ENCODE measurements at places on chromosomes 2 and 18. TPM values are rescaled to one million over a fixed set of nuclear protein-coding genes. Genes with fewer than 3 reads are reported as not detected.

- DNase-seq, result no peak
- no peak overlapping the region for H3K4me3 ChIP-seq
Measured at GRCh38 chr2:15212249-15212648, 348.9 kb downstream of the NBAS start.

- H3K4me3 ChIP-seq, result no peak overlapping the region
- no peaks in the 10 kb centered on the region for H3K4me1 ChIP-seq
- H3K27me3 ChIP-seq, result peaks cover 14% of the 10 kb centered on the region
- no peaks in the 10 kb centered on the region for H3K36me3 ChIP-seq
- H3K27ac ChIP-seq, result no peak overlapping the region
- DNase-seq, result peak; percentile 21
Measured at GRCh38 chr18:37537868-37538525, 27.6 kb downstream of the CELF4 start.

- no peak for DNase-seq
- no peak overlapping the region for H3K27ac ChIP-seq
- H3K27me3 ChIP-seq, result no peaks in the 10 kb centered on the region
- H3K4me1 ChIP-seq, result no peaks in the 10 kb centered on the region
Measured at GRCh38 chr2:148303161-148303560, 282.3 kb downstream of the MBD5 start.

DNA sequence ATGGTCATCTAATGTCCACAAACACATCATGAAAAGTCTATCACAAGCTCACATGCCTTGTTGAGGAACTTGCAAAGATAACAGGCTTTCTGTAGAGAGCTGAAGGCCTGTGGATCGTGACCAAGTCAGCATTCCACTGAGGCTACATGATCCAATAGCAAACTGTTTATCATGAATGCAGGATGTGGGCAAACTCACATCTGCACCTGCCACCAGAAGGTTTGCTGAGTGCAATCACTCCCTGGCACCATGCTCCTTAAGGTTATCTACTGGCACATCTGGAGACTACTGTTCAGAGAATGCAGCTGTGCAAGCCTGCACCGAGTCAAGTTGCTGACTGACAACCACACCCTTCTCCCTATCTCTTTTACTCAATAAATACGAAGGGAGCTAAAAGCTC, 67.3 kb upstream of the ACAA2 start:
- no peaks in the 10 kb centered on the region for H3K36me3 ChIP-seq
- H3K4me3 ChIP-seq, result no peak overlapping the region
- H3K27me3 ChIP-seq, result peaks cover 23% of the 10 kb centered on the region

- H3K36me3 ChIP-seq, result no peaks in the 10 kb centered on the region
- no peak overlapping the region for H3K4me3 ChIP-seq
- no peaks in the 10 kb centered on the region for H3K4me1 ChIP-seq
Measured at GRCh38 chr18:58337686-58338085, 291.2 kb downstream of the ALPK2 start.

- no peak overlapping the region for H3K4me3 ChIP-seq
- H3K27me3 ChIP-seq, result no peaks in the 10 kb centered on the region
- H3K4me1 ChIP-seq, result peaks cover 6% of the 10 kb centered on the region
- H3K27ac ChIP-seq, result no peak overlapping the region
- DNase-seq, result no peak
- peaks cover 60% of the 10 kb centered on the region for H3K36me3 ChIP-seq
Measured at GRCh38 chr2:11805024-11805423, 58.6 kb downstream of the LPIN1 start.

DNA sequence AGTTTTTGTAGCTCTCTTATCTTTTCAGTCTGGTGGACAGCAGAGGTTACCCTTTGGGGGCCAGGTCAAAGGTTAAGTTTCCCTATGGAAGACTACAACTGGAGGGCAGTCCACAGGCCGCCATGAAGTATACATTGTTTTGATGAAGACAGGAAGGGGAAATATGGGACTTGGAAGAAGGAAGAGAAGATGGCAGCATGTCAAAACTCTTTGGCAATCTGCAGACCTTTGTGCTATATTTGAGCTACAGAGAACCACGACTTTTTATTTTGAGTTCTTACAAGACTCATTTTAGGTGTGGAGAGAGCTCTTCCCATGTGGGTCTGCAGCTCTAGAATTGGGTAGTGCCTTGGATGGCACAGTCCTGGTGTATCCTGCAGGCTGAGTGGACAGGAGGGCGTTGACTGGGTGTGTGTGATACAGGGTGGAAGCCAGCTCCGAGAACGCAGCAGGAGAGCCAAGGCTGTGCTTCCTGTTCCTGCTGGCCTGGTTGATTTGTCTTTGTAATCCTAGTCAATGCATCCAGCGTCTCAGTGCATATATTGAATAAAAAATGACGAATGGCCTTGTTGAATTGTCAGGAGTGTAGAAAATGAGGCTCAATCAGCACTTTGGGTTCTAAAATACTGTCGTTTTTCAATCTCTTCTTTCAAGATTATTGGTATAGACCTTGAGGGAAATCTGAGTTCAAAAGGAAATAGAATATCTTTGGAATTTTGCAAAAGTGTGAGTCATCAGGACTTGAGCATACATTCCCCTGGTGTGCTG, 11.5 kb downstream of the ITGA6 start:
- no peak overlapping the region for H3K4me3 ChIP-seq
- H3K27ac ChIP-seq, result no peak overlapping the region
- no peak for DNase-seq

DNA sequence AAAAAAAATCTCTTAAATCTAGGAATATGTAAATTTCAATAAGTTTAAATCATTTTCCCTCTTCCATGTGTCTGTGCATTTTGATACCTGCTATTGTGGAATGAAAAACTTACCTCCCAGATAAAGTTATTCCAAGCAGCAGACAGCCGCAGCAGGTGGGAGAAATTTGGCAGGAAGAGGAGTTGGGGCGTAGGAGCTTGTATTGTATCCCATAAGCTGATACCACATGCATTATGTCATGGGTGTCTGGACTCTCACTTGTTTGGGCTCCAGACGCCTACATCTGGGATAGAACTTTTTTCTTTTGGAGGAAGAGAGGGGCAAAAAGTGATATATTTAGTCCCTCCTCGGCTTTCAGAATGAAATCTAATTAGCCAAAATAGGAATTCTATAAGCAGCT, 59.3 kb upstream of the TCF4 start:
- no peak overlapping the region for H3K4me3 ChIP-seq
- no peak overlapping the region for H3K27ac ChIP-seq
- no peaks in the 10 kb centered on the region for H3K36me3 ChIP-seq
- H3K4me1 ChIP-seq, result no peaks in the 10 kb centered on the region

GRCh38 chr18:49690312-49690711, 123.0 kb downstream of the ACAA2 start:
- DNase-seq, result no peak
- H3K4me1 ChIP-seq, result peaks cover 7% of the 10 kb centered on the region
- no peak overlapping the region for H3K27ac ChIP-seq
- H3K36me3 ChIP-seq, result no peaks in the 10 kb centered on the region

- H3K4me3 ChIP-seq, result no peak overlapping the region
- no peak for DNase-seq
- H3K36me3 ChIP-seq, result peaks cover 7% of the 10 kb centered on the region
- no peaks in the 10 kb centered on the region for H3K27me3 ChIP-seq
- no peak overlapping the region for H3K27ac ChIP-seq
Measured at GRCh38 chr2:239053801-239054503, 206.1 kb downstream of the TWIST2 start.

GRCh38 chr18:51655327-51655698, 457.8 kb upstream of the MEX3C start:
- H3K4me3 ChIP-seq, result no peak overlapping the region
- no peak for DNase-seq
- H3K27me3 ChIP-seq, result peaks cover 2% of the 10 kb centered on the region
- no peaks in the 10 kb centered on the region for H3K36me3 ChIP-seq

- H3K4me3 ChIP-seq, result no peak overlapping the region
- H3K4me1 ChIP-seq, result no peaks in the 10 kb centered on the region
- no peak for DNase-seq
- no peaks in the 10 kb centered on the region for H3K36me3 ChIP-seq
Measured at GRCh38 chr2:78353168-78353567, 672.3 kb upstream of the REG3G start.

DNA sequence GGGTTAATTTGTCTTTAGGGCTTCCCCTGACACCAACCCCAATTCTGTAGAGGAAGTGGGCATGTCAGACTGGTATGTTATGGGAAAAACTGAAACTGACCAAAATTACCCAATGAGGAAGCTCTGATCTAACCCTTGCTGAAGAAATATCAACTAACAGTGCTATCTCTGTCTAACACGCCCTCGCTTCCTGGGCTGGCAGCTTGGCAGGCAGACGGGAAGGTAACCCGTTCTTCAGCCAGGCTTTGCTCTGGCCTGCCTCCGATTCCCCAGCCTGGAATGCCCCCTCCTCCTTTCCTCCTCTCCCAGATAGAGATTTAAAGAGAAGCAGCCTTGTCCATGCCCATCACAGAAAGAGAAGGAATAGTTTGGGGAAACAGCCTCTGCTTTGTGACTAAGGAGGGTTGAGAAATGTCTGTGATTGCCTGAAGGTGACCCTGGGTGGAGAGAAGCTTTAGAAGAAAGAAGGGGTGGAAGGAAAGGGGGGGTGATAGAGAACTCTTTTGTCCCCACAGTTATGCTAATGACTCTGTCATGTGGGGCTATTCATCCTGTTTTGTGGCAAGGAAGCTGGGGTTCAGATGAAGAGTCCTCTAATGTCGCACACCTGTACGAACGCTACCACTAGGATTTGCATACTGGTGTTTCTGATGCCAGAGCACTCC, 15.4 kb downstream of the HK2 start:
- peaks cover 75% of the 10 kb centered on the region for H3K4me1 ChIP-seq
- H3K27ac ChIP-seq, result peak overlapping the region; percentile 86
- peaks cover 10% of the 10 kb centered on the region for H3K36me3 ChIP-seq
- peak overlapping the region; percentile 55 for H3K4me3 ChIP-seq
- DNase-seq, result no peak
- no peaks in the 10 kb centered on the region for H3K27me3 ChIP-seq

DNA sequence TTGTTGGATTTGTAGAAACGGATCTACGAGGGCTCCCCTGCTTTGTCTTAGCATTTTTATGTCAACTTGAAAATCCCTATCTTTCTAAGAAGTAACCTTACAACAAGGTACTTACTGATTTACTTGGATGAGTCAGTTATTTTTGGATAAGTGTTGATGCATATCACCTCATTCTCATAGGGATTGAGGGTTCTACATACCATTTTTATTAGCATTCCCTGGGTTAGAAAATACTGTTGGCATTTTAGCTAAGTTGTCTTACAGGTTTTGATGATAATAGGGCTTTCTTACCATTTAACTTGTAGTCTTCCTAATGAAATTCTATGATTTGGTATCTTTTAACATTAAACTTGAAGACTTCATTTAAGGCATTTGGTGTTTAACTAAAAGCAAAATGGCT, 125.2 kb downstream of the UBE2E3 start:
- DNase-seq, result no peak
- no peak overlapping the region for H3K4me3 ChIP-seq
- H3K36me3 ChIP-seq, result peaks cover 15% of the 10 kb centered on the region
- H3K27ac ChIP-seq, result peak overlapping the region; percentile 96
- no peaks in the 10 kb centered on the region for H3K27me3 ChIP-seq

GRCh38 chr2:9782197-9782719, 61.0 kb upstream of the TAF1B start:
- DNase-seq, result peak; percentile 76
- no peaks in the 10 kb centered on the region for H3K27me3 ChIP-seq
- peaks cover 66% of the 10 kb centered on the region for H3K4me1 ChIP-seq
- H3K4me3 ChIP-seq, result peak overlapping the region; percentile 66

GRCh38 chr2:165777522-165778186, 16.4 kb downstream of the GALNT3 start:
- H3K27me3 ChIP-seq, result no peaks in the 10 kb centered on the region
- no peak overlapping the region for H3K27ac ChIP-seq
- DNase-seq, result no peak
- H3K4me1 ChIP-seq, result peaks cover 25% of the 10 kb centered on the region

GRCh38 chr2:187542123-187542522, 12.1 kb downstream of the TFPI start:
- no peaks in the 10 kb centered on the region for H3K36me3 ChIP-seq
- peaks cover 6% of the 10 kb centered on the region for H3K27me3 ChIP-seq
- no peak overlapping the region for H3K27ac ChIP-seq
- H3K4me1 ChIP-seq, result no peaks in the 10 kb centered on the region
- DNase-seq, result no peak

- H3K4me1 ChIP-seq, result no peaks in the 10 kb centered on the region
- no peak for DNase-seq
- no peak overlapping the region for H3K27ac ChIP-seq
- H3K27me3 ChIP-seq, result no peaks in the 10 kb centered on the region
- no peak overlapping the region for H3K4me3 ChIP-seq
- H3K36me3 ChIP-seq, result no peaks in the 10 kb centered on the region
Measured at GRCh38 chr2:168626096-168626495, 170.0 kb downstream of the CERS6 start.

DNA sequence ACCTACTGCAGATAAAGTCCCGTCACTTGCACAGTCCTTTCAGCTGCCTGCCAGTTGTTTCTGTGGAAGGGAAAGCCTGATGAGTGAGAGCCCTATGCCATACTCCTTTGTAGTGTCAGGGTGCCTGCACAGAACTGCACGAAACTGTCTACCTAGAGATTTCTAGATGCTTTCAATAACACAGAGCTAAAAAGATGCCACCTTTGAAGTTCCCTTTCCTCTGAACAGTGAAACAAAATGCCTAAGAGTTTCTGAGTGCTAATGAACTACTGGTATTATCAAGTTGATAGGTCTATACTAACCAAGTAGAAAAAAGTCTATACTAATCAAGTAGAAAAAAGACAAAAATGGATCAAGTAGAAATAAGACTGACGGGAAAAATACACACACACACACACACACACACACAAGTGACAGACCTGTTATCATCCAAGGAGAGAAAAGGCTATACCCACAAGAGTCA, 79.0 kb downstream of the TLK1 start:
- no peaks in the 10 kb centered on the region for H3K27me3 ChIP-seq
- no peak for DNase-seq
- H3K27ac ChIP-seq, result peak overlapping the region; percentile 10
- H3K4me1 ChIP-seq, result peaks cover 50% of the 10 kb centered on the region
- no peak overlapping the region for H3K4me3 ChIP-seq
- peaks cover 37% of the 10 kb centered on the region for H3K36me3 ChIP-seq

GRCh38 chr2:40127890-40128557, 323.9 kb downstream of the SLC8A1 start:
- H3K27ac ChIP-seq, result no peak overlapping the region
- H3K27me3 ChIP-seq, result no peaks in the 10 kb centered on the region
- peaks cover 10% of the 10 kb centered on the region for H3K4me1 ChIP-seq
- H3K4me3 ChIP-seq, result no peak overlapping the region
- DNase-seq, result no peak
- no peaks in the 10 kb centered on the region for H3K36me3 ChIP-seq

DNA sequence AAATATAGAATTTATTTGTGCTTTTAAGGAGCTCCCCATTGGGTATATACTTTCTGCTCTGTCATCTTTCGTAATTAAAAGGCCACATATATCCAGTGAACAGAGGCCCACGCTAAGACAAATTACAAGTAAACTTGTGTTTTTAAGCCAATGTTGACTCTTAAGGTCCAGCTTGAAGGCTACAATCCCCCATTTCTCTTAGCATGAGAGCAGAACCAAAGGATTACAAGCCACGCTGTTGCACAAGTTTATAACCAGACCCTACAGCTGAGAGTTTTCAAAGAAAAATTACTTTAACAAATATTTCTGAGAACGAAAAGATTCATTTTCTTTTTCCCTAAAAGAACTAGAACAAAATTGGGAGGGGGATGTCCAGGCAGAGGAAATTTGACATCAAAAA, 471.0 kb downstream of the TXNL1 start:
- DNase-seq, result no peak
- H3K4me3 ChIP-seq, result no peak overlapping the region
- H3K27me3 ChIP-seq, result no peaks in the 10 kb centered on the region
- H3K4me1 ChIP-seq, result no peaks in the 10 kb centered on the region
- H3K27ac ChIP-seq, result no peak overlapping the region

The KLF7 gene
- total RNA-seq, result 16.5 TPM

The PCBP1 gene
- 427 TPM for total RNA-seq

The MSTN gene
- not detected for total RNA-seq

The UGT1A8 gene
- not detected for total RNA-seq

The ORC4 gene
- 34.2 TPM for total RNA-seq

The SAG gene
- 0.32 TPM for total RNA-seq

The PLEKHM3 gene
- total RNA-seq, result 7.3 TPM

The CRIM1 gene
- total RNA-seq, result 15.3 TPM

The SNORC gene
- 1.8 TPM for total RNA-seq

The IL1RN gene
- total RNA-seq, result 4.2 TPM
